ENCODE measurements at places on chromosomes 2 and 18. TPM values are rescaled to one million over a fixed set of nuclear protein-coding genes. Genes with fewer than 3 reads are reported as not detected.

VSNL1 gene
- total RNA-seq, result 32.9 TPM

SAG gene
- not detected for total RNA-seq

C2orf66 gene
- total RNA-seq, result not detected

ZAP70 gene
- 1.4 TPM for total RNA-seq

GRCh38 chr18:76589316-76589715 lies 94.3 kb upstream of the ZNF516 start:
- DNase-seq, result no peak

DNA sequence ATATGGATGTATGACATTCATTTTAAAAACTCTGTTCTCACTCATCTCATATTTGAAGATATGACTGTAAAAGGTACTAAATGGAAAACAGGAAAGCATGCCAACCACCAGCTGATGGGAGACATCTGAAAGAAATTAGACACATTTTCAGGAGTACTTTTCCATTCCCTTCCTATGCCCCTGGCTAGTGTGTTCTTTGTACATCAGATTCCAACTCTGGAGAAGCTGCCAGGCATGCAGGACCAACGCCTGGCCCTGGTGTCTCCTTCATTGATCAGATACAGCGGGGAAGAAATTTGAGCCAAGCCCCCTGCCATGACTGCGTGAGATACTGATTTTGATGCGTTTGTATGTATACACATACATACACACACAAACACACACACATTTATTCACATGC lies 599.0 kb upstream of the SYT4 start:
- DNase-seq, result no peak

DNA sequence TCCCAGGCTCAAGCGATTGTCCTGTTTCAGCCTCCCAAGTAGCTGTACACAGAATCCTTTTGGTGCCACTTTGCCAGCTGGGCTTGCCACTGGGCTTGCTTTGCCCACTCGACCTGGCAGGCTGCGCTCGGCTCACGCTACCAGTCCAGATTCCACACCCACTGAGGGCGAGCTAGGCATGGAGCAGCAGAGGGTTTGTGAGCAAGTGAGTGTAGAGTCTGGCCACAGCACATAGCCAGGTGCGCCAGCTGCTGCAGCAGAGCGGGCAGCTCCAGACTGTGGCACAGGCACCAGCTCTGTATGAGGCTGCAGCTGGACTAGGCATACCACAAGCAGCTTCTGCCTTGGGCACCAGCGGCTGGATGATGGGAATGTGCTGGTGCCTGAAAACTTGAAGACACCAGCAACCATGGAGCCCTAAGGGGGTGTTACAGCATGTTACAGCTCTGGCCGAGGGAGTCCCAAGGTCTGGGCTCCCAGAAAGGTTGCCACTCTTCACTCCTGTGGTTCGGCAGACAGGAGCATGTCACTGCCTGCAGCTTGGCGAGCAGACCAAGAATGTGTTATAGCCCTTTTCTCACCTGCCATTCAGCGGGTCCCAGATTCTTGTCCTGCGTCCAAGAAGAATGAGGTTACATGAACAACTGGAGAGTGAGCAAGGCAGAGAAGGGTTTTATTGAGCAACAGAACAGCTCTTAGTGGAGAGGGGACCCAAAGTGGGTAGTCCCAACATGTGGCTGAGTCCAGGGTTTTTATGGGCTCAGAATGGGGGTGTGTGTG lies 12.9 kb downstream of the SMARCAL1 start:
- DNase-seq, result no peak

GRCh38 chr2:163610817-163611556 lies 124.8 kb downstream of the FIGN start:
- no peak for DNase-seq

DNA sequence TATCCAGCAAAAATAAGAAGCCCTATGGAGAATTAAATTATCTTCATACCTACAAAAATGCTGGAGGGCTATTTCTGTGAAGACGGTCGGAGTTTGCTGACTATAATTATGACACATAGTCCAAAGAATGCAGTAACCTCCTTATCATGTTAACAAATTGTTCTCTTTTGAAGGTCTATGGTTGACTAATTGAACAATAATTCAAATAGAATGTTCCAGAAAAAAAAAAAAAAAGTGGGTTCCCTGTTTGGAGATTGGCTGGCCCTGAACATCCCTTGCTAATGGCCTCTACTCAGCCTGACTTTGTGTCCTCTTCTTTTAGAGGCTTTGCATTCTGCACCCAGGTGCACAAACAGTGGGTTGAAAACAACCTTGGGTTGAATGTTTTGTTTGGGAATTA lies 82.8 kb upstream of the CCBE1 start:
- DNase-seq, result no peak

DNA sequence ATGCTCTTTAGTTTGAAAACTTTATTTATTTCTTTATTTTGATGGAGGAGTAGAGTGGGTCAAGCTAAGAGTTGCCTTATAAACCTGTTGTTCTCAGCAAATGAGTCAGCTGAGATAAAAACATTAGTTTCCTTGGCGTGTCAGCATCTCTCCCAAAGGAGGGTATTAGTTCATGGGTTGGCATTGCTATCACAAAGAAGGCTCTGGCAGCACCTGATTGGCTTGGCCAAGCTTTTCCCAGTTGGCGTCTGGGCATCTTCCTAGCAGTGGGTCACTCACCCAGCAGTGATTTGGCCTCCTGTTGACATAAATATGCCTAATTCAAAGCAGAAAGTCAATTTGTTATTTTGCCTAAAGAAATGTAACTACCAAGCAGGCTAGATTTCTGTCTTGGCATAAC lies 200.7 kb upstream of the TNP1 start:
- no peak for DNase-seq

GRCh38 chr2:47653902-47654789 lies 128.8 kb upstream of the MSH6 start:
- DNase-seq, result no peak

GRCh38 chr2:163655667-163656066 lies 80.1 kb downstream of the FIGN start:
- DNase-seq, result no peak

GRCh38 chr2:529424-529823 lies 147.8 kb downstream of the TMEM18 start:
- DNase-seq, result no peak

- DNase-seq, result no peak
Measured at GRCh38 chr2:71831193-71831577, 316.5 kb downstream of the CYP26B1 start.

DNA sequence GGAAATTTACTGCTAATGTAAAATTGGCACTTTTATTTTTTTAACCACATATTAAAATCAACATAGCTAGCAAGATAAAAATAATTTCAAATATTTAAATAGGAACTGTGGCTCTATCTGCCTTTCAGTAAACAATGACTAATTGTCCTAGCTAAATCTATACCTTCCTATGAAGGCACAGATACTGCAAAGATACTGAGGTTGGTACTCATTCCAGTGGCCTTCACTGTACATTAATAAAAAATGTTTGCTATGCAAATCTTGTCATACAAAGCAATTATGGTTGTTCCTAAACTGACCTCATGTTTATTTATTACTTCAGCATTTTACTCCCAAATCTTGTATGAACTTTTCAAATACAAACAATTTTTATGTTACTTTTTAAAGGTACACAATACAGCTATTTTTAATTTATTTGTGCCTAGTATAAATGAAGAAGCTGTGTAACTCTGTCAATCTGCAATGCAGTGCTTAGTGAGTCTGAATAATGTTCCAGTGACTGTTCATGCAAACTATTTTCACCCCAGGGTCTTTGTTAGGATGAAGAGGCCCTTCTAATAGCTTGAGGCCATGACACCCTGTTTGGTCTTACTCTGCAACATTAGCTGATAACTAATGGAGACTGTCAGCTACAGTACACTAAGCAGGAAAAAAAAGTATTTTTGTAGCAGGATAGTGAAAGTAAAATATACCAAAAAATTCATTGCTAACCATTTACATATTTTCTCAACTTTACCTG lies 9.3 kb upstream of the ERBB4 start:
- DNase-seq, result no peak

Data from liver (tissue), 10 donors.